A549 treated with RU486 at 1 μM for 4 hours (cell line): ENCODE measurements at places on chromosomes 13 and 19. TPM values are rescaled to one million over a fixed set of nuclear protein-coding genes. Genes with fewer than 3 reads are reported as not detected.

The CNOT3 gene
- 57.2 to 72.3 TPM (median 69.3 TPM) in 5 replicates for total RNA-seq

The CYP2S1 gene
- 20.6 to 26.6 TPM (median 26.0 TPM) in 5 replicates for total RNA-seq

The CGB1 gene
- total RNA-seq = not detected in 5 replicates

The RNF17 gene
- not detected in 5 replicates for total RNA-seq

The SCAF1 gene
- 42.4 to 73.9 TPM (median 68.0 TPM) in 5 replicates for total RNA-seq

The SIGLEC7 gene
- not detected in 5 replicates for total RNA-seq
